ENCODE measurements at places on chromosomes 1 and 21.

GRCh38 chr1:223683586-223684487 is 18.3 kb upstream of the CAPN8 start:
- no peak for DNase-seq

GRCh38 chr21:29521872-29522271 is 223.2 kb downstream of the BACH1 start:
- DNase-seq: no peak

DNA sequence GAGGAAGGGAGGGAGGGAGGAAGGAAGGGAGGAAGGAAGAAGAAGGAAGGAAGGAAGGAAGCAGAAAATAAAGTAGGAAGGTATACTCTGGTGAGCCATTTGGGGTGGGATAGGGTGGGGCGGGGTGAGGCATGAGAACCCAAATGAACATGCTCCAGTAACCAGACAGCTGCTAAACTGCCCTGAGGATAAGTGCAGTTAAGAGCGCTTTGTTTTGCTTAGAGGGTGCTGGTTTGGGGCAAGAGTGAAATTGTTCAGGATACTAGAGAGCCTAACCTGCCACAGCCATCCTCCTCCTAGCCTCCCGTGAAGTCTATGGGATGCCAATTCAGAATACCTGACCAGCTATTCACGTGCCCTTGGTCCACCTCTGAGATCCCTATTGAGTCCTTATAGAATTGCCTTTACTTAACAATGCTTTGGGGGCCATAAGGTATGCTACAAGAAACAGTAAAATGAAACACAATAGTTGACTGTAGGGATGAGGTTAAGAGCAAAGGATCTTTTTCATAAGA is 59.0 kb upstream of the ATF3 start:
- DNase-seq: no peak

GRCh38 chr1:11806307-11806936 is 431 bp downstream of the CLCN6 start:
- DNase-seq: no peak

DNA sequence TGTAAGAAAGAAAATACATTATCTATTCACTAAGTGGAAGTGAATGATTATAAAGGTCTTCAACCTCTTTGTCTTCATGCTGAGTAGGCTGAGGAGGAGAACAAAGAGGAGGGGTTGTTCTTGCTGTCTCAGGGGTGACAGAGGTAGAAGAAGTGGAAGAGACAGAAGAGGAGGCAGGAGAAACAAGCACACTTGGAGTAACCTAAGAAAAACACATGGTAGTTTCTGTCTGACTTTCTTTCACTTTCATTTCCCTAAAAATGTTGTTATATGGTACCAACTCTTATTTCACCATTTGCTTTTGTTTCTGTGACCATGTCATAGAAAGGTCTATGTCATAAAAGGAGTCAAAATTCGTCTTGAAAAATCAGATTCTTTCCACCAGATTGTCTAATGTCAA is 696.6 kb upstream of the BRINP3 start:
- no peak for DNase-seq

GRCh38 chr1:245693941-245694752 is 539.4 kb downstream of the KIF26B start:
- DNase-seq: no peak

DNA sequence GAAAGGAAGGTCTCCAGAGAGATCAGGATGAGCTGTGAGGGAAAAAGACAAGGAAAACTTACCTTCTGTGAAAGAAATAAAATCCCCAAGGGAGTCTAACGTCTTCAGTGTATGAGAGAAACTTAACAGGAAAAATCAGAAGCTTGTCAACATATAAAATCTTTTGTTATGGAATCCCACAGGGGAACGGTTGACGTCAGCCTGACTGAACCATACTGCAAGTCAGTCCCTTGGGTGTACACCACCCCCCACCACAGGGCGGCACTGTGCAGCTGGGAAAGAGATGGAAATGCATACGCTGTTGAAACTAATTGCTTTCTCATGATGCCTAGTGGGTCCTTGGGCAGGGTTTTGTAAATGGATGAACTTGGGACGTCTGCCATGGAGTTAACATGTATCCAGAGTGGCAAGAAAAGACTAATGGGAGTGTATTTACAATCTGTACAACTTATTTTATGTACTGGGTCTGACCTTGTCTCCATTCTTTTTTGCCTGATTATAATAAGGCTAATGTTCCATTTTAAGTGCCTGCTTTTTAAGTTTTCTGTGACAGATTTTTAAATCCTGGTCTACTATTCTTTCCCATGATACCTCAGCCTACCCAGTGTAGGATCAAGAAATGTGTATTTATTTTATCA is 22.7 kb downstream of the UTP25 start:
- DNase-seq: no peak

- no peak for DNase-seq
Measured at GRCh38 chr1:232766904-232767303, 38.3 kb upstream of the MAP10 start.

DNA sequence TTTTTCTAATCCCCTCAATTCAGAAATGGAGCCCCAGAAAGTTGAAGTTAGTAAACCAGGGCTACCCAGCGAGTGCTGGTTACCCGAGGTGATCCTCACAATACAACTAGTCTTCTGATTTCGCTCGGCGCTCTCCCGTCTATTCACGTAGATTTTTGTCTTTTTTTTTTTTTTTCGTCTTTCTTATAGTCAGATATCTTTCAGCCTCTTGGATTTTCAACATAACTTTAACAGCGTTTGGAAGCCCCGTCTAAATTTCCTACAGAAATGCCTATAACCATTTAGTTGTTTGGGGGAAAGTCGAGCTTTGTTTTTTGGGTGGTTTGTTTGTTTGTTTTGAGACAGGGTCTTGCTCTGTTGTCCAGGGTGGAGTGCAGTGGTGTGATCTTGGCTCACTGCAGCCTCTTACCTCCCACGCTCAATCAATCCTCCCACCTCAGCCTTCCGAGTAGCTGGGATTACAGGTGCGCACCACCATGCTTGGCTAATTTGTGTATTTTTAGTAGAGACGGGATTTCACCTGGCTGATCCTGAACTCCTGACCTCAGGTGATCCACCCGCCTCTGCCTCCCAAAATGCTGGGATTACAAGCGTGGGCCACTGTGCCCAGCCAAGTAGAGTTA is 818 bp upstream of the TMEM50B start:
- DNase-seq: no peak

GRCh38 chr1:199261328-199261727 is 622.5 kb downstream of the PTPRC start:
- no peak for DNase-seq

DNA sequence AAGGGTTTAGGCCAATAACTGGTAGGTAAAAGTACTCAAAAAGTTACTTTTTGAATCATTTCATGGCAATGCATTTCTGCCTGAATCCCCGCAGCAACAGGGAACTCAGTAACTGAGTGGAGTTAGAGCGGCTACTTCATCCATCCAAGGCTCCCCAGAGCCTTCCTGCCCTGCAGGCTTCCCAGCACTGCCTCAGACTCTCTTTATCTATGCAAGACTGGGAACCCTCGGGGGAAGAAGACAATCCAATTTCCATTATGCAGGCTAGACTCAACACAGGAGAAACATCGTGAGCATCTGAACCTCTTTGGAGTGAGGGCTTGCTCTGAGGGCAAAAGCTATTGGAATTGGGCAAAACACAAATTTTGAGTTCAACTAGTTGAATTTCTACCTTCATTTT is 23.1 kb downstream of the ZMYND12 start:
- DNase-seq: no peak

Data from suprapubic skin (tissue), 4 donors.